ENCODE measurements at places on chromosomes 5 and 9.

GRCh38 chr5:156021866-156022265 lies 305.1 kb upstream of the SGCD start:
- no peak for DNase-seq

DNA sequence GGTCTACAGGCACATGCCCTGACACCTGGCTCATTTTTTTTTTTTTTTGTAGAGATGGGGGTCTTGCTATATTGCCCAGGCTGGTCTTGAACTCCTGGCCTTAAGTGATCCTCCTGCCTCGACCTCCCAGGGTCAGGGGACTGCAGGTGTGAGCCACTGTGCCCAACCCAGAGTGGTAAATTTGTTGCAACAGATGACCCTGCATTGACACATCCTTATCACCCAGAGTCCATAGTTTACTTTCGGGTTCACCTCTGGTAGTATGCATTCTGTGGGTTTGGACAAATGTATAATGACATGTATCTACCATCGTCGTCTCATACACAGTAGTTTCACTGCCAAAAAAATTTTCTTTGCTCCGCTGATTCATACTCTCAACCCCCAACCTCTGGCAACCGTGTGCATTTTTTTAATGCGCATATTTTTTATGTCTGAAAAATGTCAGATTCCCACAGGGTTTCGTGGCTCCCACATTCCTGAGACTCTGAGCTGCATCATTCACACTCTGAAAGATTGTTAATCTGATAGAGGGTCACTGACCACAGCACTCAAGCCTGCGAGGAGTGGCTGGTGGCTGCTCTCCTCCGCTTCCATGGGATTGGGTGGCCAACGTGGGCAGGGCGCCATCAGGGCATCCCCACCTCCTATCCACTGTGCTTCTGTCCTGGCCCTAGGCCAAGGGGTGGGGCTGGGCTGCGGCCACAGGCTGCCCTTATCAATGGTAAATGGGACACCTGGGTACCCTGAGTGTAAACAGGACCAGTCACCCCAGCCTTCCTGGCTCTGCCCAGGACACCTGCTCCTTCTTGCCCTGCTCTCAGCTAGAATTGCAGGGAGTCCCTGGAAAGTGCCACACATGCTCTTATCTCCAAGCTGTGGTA lies 9.6 kb downstream of the NDST1 start:
- DNase-seq = no peak

- no peak for DNase-seq
These were observed 15.1 kb downstream of the ROPN1L start for GRCh38 chr5:10456583-10457420.

GRCh38 chr5:120236360-120236759 lies 227.7 kb upstream of the PRR16 start:
- DNase-seq = no peak

- DNase-seq = no peak
These were observed 805.1 kb downstream of the NR2F1-AS1 start for GRCh38 chr5:92775711-92776615.

DNA sequence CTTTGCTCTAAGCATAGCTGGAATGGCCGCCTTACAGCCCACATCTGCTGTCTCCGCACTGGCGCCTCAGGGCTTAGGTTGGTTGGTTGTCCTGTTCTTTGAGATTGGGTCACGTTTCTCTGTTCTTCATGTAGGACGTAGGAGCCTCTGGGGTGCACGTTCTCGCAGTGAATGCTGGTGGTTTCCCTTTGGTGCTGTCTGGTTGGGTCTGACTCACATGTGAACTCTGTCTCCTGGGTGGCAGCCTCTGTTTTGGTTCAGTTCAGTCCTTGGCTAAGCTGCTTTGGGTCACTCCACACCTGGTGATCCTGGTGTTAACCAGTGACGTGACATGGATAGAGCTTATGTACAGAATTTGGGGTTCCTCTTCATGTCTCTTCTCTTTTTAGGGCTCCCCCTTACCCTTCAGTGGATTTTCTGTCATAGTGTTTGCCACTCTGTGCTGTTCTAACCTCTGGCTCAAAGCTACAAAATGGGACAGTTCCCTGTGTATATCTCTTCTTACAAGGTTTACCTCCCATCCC lies 12.6 kb upstream of the LPCAT1 start:
- peak; percentile 50 for DNase-seq

DNA sequence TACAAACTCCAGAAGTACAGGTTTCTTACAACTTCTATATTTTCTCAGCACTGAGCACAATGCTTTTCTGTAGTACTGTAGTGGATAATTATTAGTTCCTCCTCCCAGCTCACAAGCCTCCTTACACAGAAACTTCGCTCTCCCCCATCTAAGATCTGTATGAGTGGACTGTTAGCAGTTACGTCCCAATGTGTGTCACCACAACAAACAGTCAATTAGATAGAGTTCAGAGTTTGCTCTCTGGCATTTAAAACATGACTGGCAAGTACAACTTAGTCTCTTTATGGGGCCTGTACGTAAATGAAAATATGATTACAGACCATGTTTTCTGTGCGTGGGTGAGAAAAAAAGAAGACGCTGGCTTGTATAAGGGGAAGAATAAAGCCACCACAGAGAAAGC lies 631.4 kb upstream of the DMAC1 start:
- DNase-seq = no peak

All from stimulated activated CD4-positive, alpha-beta T cell treated with anti-CD3 and anti-CD28 coated beads, Interleukin-15, amount 100 ng/mL, for 1 hour (primary cell).